Tibial nerve (tissue), 4 donors: ENCODE measurements at places on chromosomes 12 and 14. TPM values are rescaled to one million over a fixed set of nuclear protein-coding genes. Genes with fewer than 3 reads are reported as not detected.

ABCD2 gene
- 8.8 TPM for total RNA-seq

OTOGL gene
- total RNA-seq: not detected

ARHGEF40 gene
- total RNA-seq: 87.3 TPM

INSM2 gene
- total RNA-seq: not detected

DCN gene
- total RNA-seq: 1,578 TPM

MAP1LC3B2 gene
- total RNA-seq: 0.98 TPM

PRH1 gene
- total RNA-seq: 53.2 TPM

MYBPC1 gene
- 1.5 TPM for total RNA-seq

OR6C68 gene
- total RNA-seq: not detected

MDGA2 gene
- total RNA-seq: not detected

IQSEC3 gene
- total RNA-seq: 6.5 TPM

KCNK10 gene
- total RNA-seq: not detected

ERH gene
- 85.9 TPM for total RNA-seq

ASB8 gene
- 40.2 TPM for total RNA-seq

KRT83 gene
- total RNA-seq: not detected

SLC6A12 gene
- 0.60 TPM for total RNA-seq

DNAI7 gene
- 2.0 TPM for total RNA-seq

TMTC2 gene
- 23.1 TPM for total RNA-seq
